ENCODE measurements at places on chromosomes 5 and 9.

- no peak for DNase-seq
Observed at GRCh38 chr9:75953218-75953617, 62.7 kb downstream of the PCSK5 start.

DNA sequence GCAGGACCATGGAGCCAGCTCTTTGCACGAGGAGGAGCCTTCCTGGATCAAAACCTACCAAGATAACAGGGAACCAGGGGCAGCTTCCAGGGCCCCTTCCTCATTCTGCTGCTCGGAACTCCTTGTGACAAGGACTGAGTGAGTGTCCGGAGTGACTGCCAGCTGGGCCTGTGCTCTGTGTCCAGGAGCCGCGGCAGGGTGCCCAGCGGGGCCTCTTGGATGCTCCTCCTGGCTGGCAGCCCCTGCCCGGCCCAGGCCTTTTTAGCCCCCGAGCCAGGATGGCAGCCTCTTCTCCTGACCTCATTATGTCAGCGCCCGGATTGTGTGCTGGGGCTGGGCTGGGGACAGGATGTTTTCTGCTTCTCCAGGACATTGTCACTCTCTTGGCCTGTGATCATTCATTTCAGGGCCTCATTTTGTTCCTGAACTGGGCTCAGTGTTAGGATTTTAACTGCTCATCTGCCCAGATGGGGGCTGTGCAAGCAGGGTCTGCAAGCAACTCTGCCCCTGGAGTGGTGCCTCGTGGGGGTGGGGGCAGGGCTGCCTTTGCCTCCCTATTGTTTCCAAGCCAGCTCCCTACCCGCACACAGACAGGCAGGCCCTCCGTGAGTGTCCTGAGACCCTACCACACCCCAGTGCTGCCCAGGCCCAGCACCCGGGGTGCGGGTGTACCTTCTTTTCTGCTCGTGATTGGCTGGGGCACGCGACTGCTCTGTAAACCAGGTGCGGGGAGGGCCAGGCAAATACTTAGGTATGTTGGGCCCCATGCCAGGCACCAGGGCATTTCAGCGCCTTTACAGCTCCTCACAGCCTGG is 161.6 kb downstream of the COL23A1 start:
- DNase-seq, result no peak

GRCh38 chr5:142390334-142390733 is 65.5 kb upstream of the SPRY4 start:
- DNase-seq, result no peak

GRCh38 chr5:149447373-149448367 is 68.6 kb upstream of the IL17B start:
- no peak for DNase-seq

- peak; percentile 1 for DNase-seq
Observed at GRCh38 chr5:44388321-44389089, 715 bp downstream of the FGF10 start.

GRCh38 chr9:28272127-28272526 is 698.8 kb upstream of the C9orf72 start:
- DNase-seq, result no peak

GRCh38 chr5:54753034-54753433 is 232.4 kb downstream of the ESM1 start:
- DNase-seq, result no peak

GRCh38 chr5:143896966-143897365 is 85.0 kb downstream of the HMHB1 start:
- no peak for DNase-seq

- no peak for DNase-seq
Observed at GRCh38 chr9:114787781-114788498, 17.9 kb downstream of the TNFSF15 start.

DNA sequence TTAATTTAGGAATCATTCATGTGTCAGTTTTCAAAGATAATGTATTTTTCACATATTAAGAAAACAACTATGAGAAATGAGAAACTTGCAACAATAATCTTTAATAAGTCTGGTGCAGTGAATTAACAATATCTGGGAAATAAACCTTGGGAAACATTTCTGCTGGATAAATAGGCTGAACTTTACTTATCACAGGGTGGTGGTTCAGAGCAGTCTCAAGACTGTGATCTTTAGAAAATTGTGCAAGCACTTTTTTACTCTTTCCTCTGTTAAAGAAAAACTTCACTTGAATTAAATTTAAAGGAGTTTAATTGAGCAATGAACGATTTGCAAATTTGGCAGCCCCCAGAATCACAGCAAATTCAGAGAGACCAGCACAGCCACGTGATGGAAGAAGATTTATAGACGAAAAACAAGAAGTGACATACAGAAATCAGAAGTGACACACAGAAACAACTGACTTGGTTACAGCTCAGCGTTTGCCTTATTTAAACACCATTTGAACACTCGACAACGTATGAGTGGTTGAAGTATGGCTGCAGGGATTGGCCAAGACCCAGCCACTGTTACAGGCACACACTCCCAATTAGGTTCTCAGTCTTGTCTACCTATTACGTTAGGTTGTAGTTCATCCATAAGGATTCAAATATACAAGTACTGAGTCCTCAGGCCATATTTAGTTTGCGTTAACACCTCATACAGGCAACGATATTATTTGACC is 631.9 kb downstream of the SLCO4C1 start:
- no peak for DNase-seq

- no peak for DNase-seq
Observed at GRCh38 chr9:93237540-93237939, 53.6 kb downstream of the WNK2 start.

DNA sequence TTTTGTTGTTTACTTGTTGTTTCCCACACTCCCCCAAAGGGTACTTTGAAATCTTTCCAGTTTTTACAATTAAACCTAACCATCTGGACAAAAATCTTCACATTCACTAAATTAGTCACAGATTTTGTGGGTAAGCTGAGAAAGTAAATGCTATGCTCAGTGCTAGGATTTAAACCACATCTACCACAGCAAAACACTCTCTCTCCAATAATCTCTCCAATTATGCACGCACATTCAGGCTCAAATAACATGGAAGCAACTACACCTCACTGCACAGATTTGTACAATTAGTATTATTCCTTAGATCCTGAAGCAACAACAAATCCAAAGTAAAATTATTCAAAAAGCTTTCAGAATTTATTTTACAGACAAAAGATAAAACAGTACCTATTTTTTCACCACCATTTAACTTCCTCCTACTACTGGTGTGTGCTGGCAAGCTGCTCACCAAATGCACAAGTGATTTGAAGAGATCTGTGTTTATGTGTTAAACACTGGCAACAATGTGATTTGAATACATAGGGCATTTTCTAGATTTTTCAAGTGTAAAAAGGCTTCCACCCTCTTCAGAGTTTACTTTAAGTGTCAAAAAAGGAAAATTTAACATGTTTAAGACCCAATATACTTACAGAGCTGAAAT is 16.6 kb downstream of the ZNF608 start:
- no peak for DNase-seq

- no peak for DNase-seq
Observed at GRCh38 chr5:19903611-19904010, 84.4 kb downstream of the CDH18 start.

GRCh38 chr5:154352960-154353548 is 92.7 kb upstream of the SAP30L start:
- no peak for DNase-seq

- no peak for DNase-seq
Observed at GRCh38 chr9:129509533-129509928, 111.4 kb downstream of the C9orf50 start.

GRCh38 chr5:104146652-104147051 is 584.1 kb upstream of the NUDT12 start:
- DNase-seq, result no peak

- no peak for DNase-seq
Observed at GRCh38 chr9:72674961-72675360, 153.6 kb downstream of the TMC1 start.

DNA sequence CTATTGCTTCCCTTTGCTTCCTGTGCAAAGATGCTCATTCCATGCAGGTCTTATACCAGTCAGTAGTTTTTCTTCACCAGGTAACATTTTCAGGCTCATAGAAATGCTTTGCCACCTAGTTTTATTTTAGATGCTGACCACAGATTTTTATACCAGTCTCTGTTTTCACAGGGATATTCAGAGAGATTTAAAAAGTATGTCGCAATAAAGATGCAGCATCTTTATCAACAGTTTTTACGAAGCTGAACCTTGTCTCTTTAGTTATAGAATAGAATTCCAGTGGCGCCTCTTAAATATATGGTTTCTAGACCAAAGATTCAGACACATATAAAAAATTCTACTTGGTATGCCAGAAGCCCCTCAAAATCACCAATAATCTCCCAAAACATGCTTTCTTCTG is 155.7 kb upstream of the PCSK5 start:
- DNase-seq, result no peak

GRCh38 chr9:75001719-75002421 is 26.2 kb downstream of the CARNMT1 start:
- peak; percentile 71 for DNase-seq

DNA sequence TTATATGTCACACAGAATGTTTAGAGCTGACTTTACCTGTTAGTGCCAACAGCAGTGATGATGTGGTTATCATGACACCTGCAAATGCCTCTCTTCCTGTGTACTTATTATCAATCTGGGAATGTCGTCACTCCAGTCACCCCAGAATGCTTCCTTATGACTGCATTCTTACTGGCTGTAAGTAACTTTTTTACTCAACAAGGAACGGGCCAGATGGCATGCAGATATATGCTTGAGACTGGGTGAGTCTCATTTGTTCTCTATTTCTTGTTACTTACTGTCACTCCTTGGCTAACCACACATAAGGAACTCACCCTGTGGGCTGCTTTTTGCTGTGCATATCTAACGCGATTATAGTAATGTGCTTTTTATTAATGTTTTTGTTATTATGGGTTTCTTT is 385.5 kb upstream of the MEF2C start:
- no peak for DNase-seq

- DNase-seq, result no peak
Observed at GRCh38 chr5:163706053-163706771, 200.8 kb downstream of the MAT2B start.

DNA sequence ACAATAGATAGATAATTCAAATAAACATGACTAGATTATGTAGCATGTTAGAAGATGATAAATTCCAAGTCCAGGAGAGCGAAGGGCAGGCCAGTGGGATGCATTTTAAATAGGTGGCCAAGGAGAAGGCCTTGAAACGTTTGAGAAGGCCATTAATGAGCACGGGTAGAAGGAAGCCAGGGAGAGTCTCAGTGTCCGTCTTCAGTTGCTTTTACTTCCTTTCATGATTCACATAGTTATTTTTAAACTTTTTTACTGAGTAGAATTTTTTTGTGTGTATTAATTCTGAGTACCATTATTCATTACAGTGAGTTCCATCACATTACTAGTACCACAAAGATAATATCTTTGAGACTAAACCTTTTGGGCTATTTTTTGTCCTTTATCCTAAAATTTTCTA is 259.2 kb downstream of the ARRDC3 start:
- DNase-seq, result no peak

DNA sequence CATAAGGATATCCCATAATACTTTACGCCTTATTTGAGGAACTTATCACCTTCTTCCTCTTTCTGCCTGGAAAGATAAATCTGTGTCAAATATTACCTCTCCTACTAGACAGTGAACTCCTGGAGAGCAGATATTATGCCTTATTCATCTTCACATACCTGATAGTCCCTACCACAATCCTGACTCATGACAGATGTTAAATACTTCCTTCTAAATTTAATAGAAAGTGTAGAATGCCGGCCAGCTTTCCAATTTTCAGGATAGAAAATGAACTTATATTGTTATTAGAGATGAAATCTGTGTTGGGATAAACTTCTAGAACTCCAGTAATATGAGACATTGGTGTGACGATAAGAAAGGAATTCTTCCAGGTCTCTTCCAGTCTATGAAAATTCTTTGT is 89.0 kb downstream of the GCNT4 start:
- no peak for DNase-seq

DNA sequence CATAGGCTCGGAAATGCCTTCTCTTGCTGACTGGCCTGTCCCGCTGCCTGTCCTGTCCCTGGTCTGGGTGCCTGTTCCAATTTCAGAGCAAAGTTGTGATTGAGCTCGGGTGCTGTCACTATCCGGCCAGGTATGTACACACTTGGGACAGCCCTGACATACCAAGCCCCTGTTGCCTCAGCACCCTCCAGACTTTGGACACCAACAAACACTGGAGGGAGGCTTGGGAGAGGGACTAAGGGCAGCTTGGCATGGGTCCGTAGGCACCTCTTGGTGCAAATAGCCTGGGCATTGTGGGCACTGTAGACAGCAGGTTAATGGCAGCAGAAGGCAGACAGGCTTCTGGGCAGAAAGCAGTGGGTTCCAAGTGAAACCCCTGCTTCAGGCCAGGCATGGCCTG is 86.3 kb upstream of the SEMA6A start:
- DNase-seq, result no peak

DNA sequence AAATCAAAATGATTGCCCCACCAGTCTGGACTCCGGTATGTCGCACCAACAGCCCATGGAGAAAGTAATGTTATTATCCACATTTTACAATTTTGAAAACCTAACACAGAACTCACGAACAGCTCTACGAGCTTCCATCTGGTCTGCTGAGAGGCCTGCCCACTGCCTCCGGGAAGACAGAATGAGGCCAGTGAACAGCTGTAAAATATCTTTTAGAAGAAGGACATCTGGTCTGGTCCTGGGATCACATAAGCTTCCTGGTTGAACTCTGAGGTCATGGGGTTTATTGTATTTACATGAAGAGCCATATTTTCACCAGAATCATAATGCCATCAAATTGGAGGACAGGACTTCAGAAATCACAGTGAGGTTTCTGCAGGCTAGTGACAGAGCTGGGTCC is 89.0 kb downstream of the FRMD3 start:
- DNase-seq, result no peak

- DNase-seq, result no peak
Observed at GRCh38 chr5:112703866-112704820, 33.5 kb upstream of the APC start.

DNA sequence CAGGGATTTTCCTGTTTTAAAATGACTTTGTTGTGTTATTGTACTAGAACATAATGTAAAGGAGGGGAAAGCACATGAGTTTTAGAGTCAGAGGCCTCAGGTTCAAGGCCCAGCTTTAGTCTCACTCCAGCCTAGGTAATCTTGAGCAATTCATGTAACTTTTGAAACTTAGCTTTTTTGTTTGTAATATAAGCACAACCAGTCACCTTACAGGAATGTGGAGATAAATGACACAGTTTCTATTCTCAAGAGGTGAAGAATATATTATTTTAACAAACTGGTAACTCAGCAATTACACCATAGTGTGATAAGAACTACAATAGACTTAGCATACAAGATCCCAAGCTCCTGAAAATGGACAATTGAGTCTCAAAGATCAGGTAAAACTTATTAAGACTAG is 51.2 kb downstream of the ADAMTS19 start:
- DNase-seq, result no peak

DNA sequence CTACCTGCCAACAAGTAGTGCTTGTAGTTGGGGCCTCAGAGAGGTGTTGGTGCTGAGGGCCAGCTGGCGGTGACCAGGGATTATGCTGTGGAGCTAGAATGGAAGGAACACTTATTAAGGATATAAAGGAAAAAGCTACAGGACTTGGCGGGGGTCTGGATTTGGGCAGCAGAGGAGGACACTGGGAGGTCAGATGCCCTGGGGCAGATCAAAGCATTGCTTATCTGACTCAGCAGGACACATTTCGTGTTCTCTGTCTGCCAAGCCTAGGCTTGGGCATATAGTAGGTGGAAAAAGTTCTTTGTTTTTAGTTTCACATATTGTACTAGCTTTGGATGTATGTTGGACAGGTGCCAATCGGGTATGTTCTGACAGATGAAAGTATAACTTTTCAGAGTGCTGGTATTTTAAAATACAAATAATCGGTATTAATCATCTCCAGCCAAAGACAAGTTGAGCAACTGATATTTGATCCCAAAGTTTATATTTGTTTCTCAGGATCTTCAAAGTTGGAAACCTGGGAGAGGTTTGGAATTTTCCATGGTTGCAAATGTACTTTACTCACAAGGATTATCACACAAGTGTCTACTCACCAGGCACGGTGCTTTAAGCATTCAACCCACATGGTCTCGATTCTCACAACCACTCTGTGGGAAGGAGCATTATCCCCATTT is 69.4 kb downstream of the IQGAP2 start:
- DNase-seq, result no peak
